HT-29 (cell line): ENCODE measurements at places on chromosomes 12 and 14.

DNA sequence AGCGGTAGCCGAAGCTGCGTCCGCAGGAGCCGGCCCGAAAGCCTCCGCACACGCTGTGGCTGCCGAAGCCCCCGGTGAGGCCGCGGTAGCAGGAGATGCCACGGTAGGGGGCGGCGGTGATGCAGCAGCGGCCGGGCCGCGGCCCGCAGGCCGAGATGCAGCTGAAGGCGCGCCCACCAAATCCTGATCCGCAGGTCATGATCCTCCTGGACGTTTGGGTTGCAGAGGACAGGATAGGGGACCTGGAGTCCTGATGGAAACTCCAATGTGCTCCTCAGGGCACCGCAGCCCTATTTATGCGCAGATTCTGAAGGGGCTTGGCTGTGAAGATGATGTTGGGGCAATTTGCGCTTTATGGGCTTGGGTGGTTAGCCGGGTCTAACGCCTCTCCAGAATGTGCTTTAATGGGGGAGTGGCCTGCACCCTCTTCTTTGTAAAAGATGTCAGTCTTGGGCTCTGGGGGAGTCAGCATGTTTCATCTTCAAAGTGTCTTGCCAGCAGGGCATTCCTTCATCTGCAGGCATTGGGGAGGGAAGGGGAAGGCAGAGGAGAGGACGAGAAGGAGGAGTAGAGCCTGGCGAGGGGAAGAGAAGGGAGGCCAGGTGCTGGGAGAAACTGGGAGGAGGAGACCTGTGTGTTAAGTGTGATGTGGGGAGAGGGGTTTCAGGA is at the start of gene KRT81:
KRT81 (minus strand) TSS at position 268 of the 669 bp plus-strand sequence; CDS start at position 199, 69 bp downstream.
- no peak for DNase-seq

- peak; percentile 9 for DNase-seq
Measured at GRCh38 chr12:59594943-59595500, 807 bp upstream of the SLC16A7 start.

DNA sequence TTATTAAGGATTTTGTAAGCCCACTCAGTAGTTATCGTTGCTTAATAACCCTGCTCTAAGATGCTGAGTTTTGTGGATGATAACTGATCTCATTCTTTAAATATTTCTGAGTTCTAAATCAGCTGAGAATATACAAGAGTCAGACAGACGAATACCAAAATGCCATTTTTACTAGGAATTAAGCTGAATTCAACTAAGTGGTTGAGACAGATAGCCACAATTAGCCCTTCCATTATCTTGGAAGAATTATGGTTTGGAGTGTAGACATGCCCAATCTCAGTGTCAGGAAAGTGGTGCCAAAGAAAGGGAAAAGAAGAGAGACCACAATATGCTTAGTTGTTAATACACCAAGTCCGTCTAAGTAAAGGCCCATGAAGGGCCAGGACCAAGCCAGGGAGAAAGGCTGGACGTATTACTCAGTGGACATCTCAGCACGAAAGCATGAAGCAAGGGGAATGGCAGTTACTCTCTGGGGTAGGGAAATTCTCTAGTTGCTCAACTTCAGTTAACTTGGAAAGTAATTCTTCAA is 58.6 kb downstream of the KCNA5 start:
- no peak for DNase-seq

- no peak for DNase-seq
Measured at GRCh38 chr12:57031789-57032188, 15.5 kb upstream of the TAC3 start.

DNA sequence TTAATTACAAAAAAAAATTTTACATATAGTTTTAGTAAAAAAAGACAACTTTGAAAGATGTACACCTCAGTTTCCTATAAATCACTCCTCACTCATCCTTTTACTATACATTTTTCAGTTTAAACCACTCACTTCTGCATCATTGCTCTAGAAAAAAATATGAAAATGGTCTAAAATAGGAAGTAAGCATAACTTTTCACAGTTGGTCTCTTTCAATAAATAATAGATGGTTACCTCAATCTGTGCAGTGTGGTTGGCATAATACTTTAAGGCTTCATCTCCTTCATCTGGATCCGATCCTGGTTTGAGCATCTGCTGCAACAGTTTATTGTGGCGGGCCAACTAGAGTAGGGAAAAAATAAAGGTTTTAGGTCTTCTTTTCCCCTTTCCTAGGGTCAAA is 247.9 kb downstream of the SSPN start:
- no peak for DNase-seq

- DNase-seq: no peak
Measured at GRCh38 chr12:1815814-1816729, 4.3 kb upstream of the LRTM2 start.

GRCh38 chr14:78498062-78498595 is 328.0 kb downstream of the NRXN3 start:
- DNase-seq: no peak

DNA sequence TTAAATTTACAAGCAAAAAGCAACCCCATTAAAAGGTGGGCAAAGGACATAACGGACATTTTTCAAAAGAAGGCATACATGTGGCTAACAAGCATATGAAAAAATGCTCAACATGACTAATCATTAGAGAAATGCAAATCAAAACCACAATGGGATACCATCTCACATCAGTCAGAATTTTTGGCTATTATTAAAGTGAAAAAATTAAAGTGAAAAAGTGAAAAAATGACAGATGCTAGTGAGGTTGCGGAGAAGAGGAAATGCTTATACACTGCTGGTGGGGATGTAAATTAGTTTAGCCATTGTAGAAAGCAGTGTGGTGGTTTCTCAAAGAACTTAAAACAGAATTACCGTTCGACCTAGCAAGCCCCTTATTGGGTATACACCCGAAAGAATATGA is 7.9 kb downstream of the OTOGL start:
- no peak for DNase-seq

- DNase-seq: no peak
Measured at GRCh38 chr12:130137040-130138018, 24.9 kb upstream of the FZD10 start.

DNA sequence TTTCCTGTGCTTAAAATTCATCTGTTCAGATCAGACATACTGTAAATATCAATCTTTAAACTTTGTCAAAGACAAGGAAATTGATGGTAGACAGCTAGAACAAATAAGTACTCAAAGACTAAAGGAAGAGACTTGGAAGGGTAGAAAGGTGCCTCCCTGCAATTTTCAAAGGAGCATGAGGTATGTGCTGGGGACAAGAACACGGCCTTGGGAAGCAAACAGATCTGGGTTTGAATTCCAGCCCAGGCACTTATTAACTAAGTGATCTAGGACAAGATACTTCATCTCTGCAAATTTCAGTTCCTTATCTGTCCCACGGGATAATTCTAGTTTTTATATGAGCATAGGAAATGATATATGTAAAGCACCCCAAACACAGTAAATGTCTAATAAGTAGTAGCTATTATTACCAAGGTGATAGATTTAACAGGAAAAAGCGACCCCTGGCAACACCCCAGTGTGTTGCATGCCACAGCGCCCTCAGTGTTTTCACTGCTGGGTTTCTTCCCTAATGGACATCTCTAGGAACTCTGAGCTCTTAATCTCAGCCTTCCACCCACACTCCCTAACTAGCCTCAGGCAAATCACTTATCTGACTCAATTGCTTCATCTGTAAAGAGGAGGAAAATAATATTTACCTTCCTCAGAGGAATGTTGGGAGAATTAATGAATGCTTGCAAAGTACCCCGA is 44.7 kb upstream of the BMP4 start:
- no peak for DNase-seq

GRCh38 chr14:59199205-59199604 is 10.7 kb downstream of the DAAM1 start:
- no peak for DNase-seq

GRCh38 chr12:111753144-111753881 is 13.4 kb upstream of the ALDH2 start:
- peak; percentile 73 for DNase-seq

DNA sequence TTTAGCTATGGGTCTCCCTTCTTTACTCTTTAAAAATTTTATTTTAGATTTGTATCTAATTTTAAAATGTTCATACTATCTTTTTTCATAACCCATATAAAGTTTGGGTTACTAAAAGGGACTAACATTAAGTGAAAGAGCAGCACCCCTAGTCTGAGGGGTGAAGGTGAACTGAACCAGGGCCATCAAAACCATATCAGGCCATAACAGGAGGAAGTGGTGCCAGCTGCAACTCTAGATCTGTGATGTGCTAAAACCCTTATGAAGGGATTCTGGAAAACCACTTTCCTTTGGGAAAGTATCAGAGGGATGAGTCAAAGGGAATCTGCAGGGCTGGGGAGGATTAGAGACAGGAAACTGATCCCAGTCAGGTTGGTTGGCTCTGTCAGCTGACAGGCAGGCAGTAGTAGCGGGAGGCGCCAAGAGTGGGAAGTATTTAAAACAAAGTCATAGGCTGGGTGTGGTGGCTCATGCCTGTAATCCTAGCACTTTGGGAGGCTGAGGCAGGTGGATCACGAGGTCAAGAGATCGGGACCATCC is 162.5 kb downstream of the PPM1H start:
- no peak for DNase-seq

DNA sequence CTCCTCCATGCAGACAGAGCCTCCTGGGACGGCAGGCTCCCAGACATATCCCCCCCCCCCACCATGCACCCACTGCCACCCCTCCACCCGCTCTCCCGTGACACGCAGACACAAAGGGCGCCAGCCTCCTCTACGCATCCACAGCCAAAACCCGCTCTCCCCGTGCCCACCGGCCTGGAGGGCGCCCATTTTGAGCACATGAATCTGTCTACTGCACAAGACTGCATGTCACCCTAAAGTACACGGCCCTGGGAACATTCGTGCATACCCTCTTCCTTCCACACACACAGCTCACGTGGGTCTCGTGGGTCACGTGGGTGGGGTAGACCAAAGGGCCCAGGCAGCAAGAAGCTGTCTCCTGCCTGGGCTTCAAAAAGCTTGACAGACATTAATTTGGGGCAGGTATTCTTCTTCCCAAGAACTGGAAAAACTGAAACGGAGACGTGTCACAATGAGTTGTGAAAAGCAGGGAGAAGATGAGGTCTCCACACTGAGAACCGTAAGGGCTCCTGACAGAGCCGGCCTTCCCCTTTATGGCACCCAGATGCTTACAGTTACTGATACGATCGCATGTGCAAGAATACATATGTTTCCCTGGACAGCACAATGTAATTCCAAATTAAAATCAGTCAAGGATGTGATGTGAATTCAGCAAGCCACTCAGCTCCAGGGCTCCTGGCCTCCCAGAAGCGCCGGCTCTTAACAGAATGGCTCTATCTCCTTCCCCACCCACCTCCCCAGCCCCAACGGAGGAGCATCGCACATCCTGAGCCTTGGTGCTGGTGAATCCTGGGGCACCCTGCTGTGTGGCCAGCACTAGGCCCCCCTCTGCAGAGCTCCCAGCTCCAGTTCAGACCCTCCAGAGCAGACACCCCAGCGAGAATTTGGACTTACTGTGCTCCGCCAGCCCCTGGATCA is 1.9 kb downstream of the TGFB3 start:
- DNase-seq: no peak

- no peak for DNase-seq
Measured at GRCh38 chr12:47414511-47414910, 291.3 kb downstream of the RPAP3 start.

- no peak for DNase-seq
Measured at GRCh38 chr14:102326583-102326982, 7.0 kb downstream of the ZNF839 start.

DNA sequence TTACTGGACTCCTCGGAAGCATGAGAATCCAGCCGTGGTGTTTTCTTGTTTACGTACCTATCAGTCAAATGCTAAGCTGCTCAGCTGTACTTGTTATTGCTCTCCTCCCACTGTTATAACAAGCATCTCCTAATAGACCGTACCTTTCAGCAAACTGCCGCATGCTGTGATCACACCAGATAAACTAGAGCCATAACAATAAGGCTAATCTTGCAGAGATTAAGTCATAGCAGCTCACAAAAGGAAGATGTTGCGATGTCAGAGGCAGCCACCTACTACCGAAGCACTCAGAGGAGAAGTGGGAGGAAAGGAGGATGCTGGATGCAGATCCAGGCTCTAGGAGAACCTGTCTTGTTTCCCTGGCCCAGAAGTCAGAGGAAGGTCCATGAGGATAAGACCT is 196.0 kb downstream of the GALC start:
- DNase-seq: no peak

DNA sequence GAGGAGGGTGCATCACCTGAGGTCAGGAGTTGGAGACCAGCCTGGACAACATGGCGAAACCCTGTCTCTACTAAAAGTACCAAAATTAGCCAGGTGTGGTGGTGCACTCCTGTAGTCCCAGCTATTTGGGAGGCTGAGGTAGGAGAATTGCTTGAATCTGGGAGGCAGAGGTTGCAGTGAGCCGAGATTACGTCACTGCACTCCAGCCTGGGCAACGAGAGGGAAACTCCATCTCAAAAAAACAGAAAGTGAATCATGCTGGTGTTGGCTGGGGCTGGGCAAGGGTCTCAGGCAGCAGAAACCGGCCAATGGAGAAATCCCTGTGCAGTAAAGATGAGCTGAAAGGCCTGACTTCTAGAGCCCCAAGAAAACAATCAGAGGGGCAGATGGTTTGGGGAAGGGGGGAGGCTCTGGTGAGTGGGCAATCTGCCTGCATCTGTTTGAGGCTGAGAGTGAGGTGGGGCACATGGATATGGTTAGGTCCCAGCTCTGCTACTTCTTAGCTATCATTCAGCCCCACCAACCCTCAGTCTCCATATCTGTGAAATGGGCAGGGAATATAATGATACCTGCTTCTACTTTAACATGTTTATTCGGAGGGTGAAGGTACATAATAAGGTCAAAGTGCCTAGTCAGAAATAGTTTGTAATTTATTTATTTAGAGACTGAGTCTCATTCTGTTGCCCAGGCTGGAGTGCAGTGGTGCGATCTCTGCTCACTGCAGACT is 21.3 kb upstream of the COX6A1 start:
- DNase-seq: no peak

GRCh38 chr12:95203487-95204030 is 13.7 kb downstream of the FGD6 start:
- no peak for DNase-seq

- no peak for DNase-seq
Measured at GRCh38 chr12:90058704-90059103, 350.1 kb upstream of the ATP2B1 start.

- DNase-seq: no peak
Measured at GRCh38 chr12:44874981-44875416, 1.1 kb downstream of the NELL2 start.

DNA sequence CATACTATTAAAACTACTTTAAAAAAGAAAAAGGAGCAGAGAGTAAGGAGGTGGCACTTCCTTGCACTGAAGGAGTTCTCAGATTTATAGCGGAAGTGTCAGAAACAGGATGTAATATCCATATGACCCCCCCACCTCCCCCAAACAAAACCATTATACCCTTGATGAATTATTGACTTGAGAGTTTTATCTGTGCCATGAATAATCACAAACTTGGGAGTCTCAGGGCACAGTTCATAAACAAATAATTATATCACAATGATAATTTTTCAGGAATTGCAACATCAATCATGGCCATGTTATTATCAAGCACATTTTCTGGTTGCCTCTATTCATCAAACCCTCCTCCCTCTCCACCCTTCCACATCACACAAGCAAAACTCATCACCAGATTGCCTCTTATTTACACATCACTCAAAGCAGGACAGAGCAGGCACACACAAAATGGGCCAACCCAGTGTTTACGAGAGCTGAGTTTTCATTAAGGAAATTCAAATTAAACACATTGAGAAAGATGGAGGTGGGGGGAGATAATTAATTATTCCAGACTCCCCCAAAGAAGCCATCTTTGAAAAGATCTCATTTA is 141.4 kb downstream of the EGLN3 start:
- DNase-seq: no peak

- no peak for DNase-seq
Measured at GRCh38 chr12:106764738-106765137, 9.7 kb upstream of the RIC8B start.

- no peak for DNase-seq
Measured at GRCh38 chr14:89504091-89504490, 87.1 kb upstream of the FOXN3 start.
